IPS DF 19.7 (cell line): ENCODE measurements at places on chromosomes 3 and 15.

DNA sequence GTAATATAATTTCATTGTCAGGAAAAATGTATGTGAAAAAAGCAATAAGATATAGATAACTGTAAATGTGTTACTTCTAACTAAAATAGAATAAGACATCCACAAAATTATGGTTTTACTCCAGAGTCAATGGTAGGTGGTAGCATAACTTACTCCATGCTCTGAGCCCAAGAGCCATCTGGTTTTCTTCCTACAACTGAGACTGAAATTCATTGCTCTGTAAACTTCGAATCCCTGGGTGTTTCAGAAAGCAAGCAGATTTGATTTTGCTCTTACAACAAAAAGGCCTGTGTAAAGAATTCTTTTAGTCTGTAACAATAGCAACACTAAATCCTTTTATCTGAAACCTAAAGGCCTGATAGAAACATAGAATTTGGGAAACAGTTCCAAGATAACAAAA, 805.9 kb downstream of the AGBL1 start:
- DNase-seq = no peak

DNA sequence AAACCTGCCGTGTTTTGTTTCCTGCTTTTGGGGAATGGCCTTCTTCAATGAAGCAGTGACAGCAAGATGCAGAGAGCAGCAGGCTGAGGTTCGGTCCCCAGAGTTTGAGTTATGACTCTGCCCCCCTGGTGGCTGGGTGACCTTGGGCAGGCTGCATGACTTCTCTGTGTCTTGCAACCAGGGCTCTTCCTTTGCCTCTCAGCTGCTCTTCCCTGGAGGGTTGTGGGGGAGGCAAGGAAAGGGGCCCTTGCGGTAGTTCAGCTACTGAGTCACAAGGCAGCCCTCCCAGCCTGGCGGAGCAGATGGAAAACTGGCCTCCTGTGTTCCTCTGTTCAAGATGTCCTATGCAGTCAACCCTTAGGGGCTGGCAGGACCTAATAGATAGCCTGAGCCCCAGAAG, 17.1 kb downstream of the CTXND1 start:
- no peak for DNase-seq

DNA sequence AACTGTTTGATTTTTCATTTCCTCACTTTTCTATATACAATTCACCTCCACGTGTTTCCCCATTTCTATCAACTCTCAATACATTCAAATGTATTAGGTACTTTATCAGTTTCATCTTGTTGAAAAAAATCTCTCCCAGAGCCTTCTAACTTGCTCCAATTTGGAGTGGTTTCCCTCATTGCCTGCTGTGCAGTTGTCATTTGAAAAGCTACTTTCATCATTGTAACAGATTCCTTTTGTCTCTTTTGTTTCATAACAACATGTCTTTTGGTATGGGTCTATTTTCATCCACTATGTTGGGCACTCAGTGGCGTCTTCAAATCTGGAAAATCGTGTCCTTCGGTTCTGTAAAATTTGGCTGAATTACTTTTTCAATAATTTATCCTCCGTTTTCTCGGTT, 75.0 kb downstream of the NR2E3 start:
- no peak for DNase-seq

GRCh38 chr3:44511238-44511566, 33.7 kb upstream of the ZNF445 start:
- DNase-seq = no peak

- DNase-seq = no peak
Measured at GRCh38 chr15:41443275-41443674, 26.4 kb downstream of the RTF1 start.

DNA sequence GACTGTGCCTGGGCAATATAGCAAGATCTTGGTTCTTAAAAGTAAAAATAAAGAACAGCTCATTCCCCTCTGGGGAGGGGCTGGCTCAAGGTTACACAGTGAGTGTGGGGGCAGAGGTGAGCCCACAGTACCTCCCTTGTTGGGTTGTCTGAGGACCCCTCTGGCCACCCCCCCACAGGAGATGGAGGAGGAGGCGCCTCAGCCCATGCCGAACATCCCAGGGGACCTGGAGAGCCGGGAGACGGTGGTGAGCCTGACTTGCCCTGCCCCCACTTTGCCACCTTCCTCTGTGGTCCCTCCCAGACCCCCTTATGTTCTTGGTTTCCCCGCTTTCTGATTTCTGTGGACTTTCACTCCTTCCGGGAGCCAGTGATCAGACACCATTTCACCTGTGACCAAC, 28.7 kb downstream of the NGRN start:
- no peak for DNase-seq

DNA sequence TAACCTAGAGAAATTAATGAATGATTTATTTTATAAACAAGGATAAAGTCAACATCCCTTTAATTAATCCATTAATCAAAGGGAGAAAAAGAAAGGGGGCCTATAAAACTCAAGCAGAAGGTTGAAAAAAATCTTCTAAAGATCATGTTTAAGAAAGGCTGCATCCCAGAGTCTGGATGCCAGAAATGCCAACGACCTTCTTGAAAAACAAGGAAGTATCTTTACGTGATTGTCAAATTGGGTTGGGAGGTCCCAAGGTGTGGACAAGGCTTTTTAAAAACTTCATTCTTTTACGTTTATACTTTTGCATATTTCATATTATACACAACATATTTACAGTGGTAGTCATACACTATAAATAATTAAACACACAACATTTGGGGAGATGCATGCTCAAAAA, 1.6 kb downstream of the GOLGB1 start:
- DNase-seq = no peak

DNA sequence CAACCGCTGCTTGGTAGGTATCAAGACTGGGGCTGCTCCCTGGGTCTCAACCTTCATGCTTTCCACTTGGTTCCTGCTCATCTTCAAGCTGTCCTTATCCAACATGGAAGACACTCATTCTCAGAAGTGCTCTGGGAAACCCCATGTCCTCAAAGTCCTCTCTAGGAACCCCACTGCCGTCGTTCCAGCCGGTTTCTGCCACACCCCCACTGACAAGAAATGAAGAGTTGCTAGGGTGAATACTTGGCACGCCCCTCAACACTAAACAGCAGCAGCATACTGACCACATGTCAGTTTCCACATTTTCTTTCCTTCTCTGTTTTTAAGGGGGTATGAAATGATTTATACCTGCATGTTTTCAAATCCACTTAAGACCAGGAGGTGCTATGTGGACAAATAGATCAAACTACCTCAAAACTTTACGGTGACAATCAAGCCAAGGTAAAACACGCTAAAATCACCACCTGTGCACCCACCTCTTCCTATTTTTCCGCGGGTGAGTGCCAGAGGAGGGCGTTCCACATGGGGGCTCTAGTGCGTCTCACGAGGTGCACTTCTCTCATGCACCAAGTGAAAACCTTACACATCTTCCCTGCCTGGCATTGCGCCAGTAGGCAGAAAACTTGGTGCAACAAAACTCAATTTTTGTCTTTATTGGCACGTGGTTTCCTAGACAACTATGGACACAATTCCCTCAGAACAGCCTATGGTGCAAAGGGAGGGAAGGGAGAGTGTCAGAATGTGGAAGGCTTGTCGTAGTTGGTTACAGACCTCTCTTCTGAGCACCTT, 125.1 kb downstream of the TJP1 start:
- no peak for DNase-seq

DNA sequence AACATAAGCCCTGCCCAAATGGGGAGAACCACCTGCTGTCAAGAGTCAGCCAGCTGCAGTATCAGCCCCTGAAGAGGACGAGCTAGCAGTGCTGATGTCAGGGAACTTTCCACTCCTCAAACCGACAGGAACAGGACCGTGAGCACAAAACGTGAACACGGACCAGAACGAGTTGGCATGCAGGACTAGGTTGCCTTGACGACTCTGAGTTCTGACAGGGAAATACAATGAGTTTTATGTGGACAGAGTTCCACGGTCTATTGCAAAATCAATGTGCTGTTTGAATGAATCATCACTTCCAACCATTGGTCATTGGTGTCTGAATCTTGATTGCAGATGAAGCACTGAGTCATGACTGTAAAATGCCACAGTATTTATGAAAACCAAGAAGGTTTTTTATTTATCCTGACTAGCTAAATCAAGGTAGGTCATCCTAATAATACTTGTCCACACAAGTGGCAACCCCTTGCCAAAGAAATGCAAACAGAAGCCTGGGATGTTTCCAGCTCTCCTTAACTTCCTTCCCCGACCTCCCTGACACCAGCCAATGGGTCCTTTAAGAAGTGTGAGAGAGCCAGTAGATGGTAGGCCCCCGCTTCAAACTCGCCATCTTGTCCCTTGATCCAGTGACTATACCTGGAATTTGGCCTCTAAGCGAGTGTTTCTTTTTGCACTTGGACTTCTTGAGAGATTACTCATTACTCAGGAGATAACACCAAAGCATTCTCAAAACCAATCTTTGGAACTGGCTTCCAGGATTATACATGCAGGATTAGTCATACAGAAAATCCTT, 119.6 kb downstream of the ASB7 start:
- no peak for DNase-seq

GRCh38 chr15:35606450-35606779, 60.5 kb upstream of the DPH6 start:
- DNase-seq = no peak

GRCh38 chr3:195257454-195258448, 13.2 kb downstream of the XXYLT1 start:
- no peak for DNase-seq

- no peak for DNase-seq
Measured at GRCh38 chr15:59364248-59364647, 8.4 kb downstream of the MYO1E start.

GRCh38 chr3:69934398-69934797, 65.1 kb upstream of the SAMMSON start:
- DNase-seq = no peak

- no peak for DNase-seq
Measured at GRCh38 chr3:65713016-65713415, 325.7 kb downstream of the MAGI1 start.

GRCh38 chr3:43046583-43046982, 59.3 kb downstream of the POMGNT2 start:
- DNase-seq = no peak

- DNase-seq = no peak
Measured at GRCh38 chr3:16143861-16144447, 30.5 kb upstream of the GALNT15 start.

- DNase-seq = no peak
Measured at GRCh38 chr3:157103860-157104259, 56.1 kb downstream of the CCNL1 start.

GRCh38 chr3:53890726-53891475, 758 bp downstream of the SELENOK start:
- no peak for DNase-seq

GRCh38 chr3:156615592-156616173, 58.7 kb upstream of the TIPARP start:
- DNase-seq = no peak

DNA sequence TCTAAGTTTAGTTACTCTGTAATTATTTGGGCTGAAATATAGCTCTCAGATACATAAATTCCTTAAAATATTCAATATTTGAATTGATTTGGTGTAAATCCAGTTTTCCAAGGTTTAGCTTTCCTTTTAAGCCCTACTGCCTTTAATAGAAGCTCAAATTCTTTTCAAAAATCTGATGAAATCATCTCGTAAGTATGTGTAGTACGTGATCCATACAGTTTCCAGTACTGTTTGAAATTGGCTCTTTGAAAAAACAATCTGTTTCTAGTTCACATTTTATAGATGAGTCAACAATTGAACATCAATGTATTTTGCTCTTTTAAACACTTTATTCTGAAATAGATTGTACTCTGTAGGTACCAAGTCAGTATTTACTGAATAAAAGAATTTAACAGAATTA, 84.2 kb downstream of the LRRC49 start:
- DNase-seq = no peak

DNA sequence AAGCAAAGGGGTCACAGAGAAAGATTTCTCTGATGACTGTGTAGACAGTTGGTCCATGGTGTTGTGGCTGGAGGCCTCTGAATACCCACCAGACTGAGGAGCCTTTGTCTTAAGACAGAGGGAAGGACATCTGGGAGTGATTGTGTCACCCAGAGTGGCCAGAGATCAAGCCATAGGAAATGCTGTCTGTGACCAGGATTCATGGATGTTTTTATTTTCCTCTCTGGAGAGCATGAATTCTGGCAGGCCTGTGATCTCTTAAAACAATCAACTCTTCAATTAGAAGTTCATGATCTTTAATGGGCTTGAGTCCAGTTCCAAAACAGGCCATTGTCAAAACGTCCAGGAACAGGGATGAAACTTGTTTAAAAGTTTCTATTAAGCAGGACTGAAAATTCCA, 198.9 kb upstream of the CTDSPL start:
- no peak for DNase-seq

DNA sequence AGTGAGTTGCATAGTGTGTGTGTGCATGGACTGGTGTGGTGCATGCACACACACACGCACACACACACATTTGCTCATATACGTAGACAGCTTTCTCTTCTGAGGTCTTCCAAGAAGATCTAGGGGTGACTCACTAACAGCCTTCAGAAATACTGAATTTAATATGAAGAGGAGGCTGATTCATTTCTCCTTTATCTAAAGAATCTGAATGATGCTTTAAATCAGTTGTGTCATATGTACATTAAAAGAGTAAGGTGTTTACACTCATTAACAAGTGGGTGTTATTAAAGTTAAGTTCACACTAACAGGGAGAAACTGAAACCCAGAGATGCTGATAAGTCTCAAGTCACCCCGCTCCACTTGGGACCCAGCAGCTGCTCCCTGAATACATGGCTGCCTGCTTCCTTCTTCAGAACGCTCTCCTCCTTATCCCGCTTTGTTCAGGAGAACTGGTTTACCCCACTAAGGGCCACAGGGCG, 22.0 kb downstream of the TMPRSS7 start:
- DNase-seq = no peak

- no peak for DNase-seq
Measured at GRCh38 chr3:54549607-54550220, 378.1 kb downstream of the LRTM1 start.

GRCh38 chr3:74066456-74066855, 441.7 kb upstream of the PDZRN3 start:
- no peak for DNase-seq

DNA sequence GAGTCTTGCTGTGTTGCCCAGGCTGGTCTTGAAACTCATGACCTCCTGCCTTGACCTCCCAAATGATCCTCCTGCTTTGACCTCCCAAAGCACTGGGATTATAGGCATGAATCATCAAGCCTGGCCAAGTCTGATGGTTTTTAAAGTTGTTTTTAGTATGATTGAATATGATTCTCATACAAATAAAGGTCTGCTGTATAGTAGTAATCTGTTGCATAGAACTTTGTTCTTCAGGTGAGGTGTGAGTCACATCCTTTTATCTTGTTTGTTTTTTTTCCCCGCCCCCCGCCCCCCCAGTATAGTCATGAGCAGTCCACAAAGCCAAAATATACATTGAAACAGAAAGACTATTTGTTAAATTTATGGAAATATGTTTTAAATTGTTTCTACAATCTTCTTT, 39.0 kb downstream of the UBE2E2 start:
- no peak for DNase-seq
